ENCODE measurements at places on chromosomes 6 and 20.

DNA sequence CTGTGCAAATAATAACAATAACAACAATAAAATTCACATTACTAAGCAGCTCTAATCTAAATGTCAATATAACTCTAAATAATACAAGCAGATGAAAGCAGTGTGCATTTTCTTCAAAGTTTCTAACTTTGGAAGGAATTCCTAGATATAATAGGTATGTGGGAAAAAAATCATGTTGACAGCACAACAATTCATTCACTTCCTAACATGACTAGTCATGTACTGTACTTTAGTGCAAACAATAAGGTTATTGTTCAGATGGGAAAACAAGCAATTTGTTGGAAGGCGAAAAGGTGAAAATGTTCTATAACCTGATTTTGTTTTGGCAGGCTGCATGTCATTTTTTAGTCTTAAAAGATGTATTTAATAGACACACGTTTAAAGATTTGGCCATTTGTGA lies 484.3 kb upstream of the JAG1 start:
- no peak for DNase-seq

- no peak for DNase-seq
Measured at GRCh38 chr6:74289884-74290283, 593.9 kb downstream of the CD109 start.

GRCh38 chr6:138264372-138264880 lies 46.1 kb upstream of the PBOV1 start:
- DNase-seq = no peak

- no peak for DNase-seq
Measured at GRCh38 chr20:45672765-45673164, 2.7 kb upstream of the WFDC11 start.

DNA sequence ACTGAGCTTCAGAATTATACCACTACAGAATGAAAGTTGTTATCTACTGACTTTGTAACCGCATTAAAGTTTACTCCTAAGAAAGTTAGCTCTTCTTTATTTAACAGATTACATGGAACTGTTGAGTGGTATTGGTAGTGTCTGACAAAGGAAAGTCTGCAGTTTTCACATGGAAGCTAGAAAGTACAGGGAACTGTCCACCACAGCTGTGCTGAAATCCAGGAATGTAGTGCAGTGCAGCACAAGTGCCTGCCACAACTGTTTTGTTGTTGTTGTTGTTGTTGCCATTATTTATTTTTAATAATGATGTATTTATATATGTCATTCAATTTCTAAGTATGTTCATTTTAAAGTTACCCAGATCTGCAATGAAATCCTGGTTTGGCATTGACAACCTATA lies 464.9 kb downstream of the TBC1D32 start:
- DNase-seq = peak; percentile 52

- no peak for DNase-seq
Measured at GRCh38 chr6:129901910-129902309, 40.8 kb upstream of the TMEM244 start.

- no peak for DNase-seq
Measured at GRCh38 chr20:50043573-50044352, 61.0 kb downstream of the SNAI1 start.

DNA sequence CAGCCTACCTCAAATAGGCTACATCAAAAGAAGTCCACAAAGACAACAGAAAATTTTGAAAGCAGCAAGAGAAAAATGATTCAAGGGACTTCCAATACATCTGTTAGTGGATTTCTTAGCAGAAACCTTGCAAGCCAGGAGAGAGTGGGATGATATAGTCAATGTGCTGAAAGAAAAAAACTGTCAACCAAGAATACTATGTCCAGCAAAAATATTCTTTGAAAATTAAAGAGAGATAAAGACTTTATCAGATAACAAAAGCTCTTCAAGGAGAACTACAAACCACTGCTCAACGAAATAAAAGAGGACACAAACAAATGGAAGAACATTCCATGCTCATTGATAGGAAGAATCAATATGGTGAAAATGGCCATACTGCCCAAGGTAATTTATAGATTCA lies 34.0 kb downstream of the MCHR2 start:
- DNase-seq = no peak

- DNase-seq = no peak
Measured at GRCh38 chr6:84836366-84836765, 72.0 kb upstream of the TBX18 start.

- no peak for DNase-seq
Measured at GRCh38 chr6:21134356-21134755, 459.2 kb upstream of the SOX4 start.

GRCh38 chr20:46376196-46376785 lies 30.1 kb downstream of the ELMO2 start:
- DNase-seq = no peak

Data from nephron progenitor cell (in vitro differentiated cells).